ENCODE measurements at places on chromosomes 7 and 10. TPM values are rescaled to one million over a fixed set of nuclear protein-coding genes. Genes with fewer than 3 reads are reported as not detected.

DNA sequence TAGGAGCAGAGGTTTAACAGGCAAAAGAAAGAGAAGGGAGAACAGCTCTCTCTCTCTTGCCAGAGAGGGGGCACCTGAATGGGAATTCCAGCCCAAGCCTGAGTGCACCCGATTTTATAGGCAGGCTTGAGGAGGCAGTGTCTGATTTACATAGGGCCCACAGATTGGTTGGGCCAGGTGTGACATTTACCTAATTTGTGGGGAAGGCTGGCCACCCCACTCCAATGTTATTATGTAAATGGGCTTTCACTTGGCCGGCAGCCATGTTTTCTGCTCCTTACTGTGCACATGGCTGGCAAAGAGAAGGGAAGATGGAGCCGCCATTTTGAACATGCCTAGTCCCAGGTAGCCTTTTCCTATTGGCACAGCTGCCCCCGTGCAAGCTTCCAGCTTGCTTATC, 735.5 kb upstream of the AUTS2 start:
- no peak for DNase-seq

DNA sequence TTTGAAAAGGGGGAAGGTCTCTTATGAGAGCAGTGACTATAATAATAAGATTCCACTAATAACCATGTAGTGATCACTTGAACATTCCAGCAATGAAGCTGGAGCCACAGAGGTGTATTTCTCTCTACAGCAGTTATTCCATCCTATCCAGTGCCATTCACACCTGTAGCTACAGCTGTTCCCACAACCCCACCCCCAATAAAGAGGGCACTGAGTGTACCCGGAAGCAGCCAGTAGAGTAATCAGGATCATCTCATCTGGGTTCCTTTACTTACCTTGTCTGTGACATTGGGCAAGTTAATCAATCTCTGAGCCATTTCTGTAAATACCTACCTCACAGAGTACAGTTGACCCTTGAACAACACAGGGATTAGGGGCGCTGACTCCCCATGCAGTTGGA, 188.7 kb downstream of the KIAA1217 start:
- DNase-seq = no peak

- DNase-seq = no peak
These were observed 30.4 kb upstream of the EN2 start for GRCh38 chr7:155427411-155428038.

DNA sequence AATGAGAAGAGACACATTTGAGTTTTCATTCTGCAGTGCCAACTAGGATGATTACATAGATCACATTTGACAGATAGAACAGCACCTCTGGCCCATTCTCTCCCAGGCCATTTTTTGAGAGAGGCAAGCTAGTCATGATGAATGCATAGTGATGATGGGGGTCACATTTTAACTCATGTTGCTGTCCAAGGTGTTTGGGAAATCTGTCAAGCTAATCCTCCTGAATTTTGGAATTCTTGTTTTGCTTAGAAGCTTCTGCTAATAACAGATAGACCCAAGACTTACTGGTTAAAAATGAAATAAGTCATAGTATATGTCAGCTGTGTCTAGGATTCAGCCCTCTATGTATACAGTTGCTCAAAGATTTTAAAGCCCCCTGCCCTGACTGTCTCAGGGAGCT, 101.0 kb downstream of the PTPN20 start:
- no peak for DNase-seq

Gene CPEB3
- total RNA-seq = 2.8 TPM
